T-helper 9 cell (primary cell): ENCODE measurements at places on chromosomes 5 and 9.

DNA sequence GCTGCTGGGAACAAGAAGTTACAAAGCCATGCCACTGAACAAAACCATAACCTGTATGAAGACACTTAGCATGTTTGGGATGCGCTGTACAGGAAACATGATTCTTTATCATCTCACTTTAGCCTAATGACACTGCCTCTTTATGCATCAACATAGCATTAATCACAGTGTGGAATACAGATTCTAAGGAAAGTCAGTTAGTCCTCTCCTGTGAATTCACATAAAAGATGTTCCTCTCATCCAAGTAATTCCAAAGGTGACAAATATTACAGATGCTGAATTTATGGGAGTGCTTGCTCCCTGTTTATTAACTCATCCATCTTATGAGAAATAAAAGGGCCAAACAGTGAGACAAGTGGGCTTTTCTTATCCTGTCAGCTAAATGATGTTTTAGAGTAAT, 1677.7 kb downstream of the EFNA5 start:
- DNase-seq, result no peak

- DNase-seq, result no peak
Observed at GRCh38 chr9:117987945-117988344, 283.7 kb downstream of the TLR4 start.

GRCh38 chr9:135379540-135380267, 99.9 kb upstream of the PPP1R26 start:
- DNase-seq, result no peak

DNA sequence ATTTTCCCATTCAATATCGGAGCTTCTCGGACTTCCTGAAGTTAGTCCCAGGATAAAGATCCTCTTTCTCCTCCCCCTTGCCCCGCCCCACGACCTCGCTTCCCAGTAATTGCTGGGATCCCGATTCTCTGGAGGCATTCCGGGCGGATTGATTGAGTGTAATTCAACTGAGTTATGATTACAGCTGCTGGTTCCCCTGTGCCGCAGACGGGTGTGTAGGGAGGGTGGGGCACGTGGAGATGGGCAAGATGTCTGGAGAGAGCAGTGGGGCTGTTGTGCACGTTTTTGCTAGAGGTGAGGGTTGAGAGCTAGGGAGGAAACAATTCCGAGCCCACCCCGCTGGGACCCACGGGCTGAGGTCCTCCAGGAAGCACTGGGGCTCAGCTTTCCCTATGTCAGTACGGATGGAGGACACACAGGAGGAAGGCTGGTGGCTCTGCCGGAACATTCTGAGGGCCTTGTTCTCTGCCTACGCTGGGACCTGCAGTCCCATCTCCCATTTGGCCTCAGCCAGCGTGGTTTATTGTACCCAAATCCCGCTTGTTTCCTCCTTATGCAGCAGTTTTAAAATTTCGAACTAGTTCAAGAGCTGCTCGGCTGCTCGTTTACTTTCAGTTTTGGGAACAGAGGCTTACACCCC, 2.4 kb upstream of the DMRT2 start:
- DNase-seq, result no peak

DNA sequence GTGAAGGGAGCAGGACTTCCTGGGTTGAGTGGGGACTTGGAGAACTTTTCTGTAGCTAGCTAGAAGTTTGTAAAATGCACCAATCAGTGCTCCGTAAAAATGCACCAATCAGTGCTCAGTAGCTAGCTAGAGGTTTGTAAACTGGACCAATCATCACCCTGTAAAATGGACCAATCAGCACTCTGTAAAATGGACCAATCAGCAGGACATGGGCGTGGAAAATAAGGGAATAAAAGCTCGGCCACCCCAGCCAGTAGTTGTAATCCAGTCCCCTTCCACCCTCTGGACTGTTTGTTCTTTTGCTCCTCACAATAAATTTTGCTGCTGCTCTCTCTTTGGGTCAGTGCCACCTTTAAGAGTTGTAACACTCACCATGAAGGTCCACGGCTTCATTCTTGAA, 29.5 kb downstream of the SPATA31C2 start:
- DNase-seq, result no peak

- DNase-seq, result no peak
Observed at GRCh38 chr9:96557921-96558320, 61.7 kb downstream of the CDC14B start.

DNA sequence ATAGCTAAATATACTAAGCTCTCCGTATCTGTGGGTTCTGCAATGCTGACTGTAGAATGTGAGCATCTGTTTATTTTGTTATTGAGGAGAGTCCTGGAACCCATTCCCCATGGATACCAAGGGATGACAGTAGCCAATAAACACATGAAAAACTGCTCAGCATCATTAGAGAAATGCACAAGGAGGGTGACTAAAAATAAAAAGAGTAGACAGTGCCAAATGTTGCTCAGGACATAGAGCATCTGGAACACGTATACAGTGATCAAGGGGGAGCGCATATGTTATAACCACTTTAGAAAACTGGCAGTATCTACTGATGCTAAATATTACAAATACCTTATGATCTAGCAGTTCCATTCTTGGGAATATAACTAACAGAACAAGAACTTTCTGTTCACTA, 31.0 kb downstream of the MARCHF6 start:
- DNase-seq, result no peak

GRCh38 chr9:116569111-116569510, 118.0 kb upstream of the TRIM32 start:
- DNase-seq, result no peak

DNA sequence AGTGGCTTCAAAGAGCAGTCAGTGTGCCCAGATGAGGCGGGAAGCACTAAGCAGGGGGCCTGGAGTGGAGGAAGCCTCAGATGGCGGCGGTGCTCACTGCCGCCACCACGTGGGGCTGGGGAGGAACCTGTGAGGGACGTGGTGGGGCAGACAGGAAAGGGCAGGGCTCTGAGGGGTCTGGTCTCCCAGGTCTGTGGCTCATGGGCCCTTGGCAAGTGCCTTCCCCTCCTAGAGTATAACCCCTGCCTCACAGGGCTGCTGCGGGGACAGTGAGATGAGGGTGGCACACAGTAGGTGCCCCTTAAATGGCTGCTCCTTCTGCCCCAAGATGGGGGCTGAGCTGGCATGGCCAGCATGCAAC, 26.6 kb downstream of the NR5A1 start:
- DNase-seq, result no peak

- no peak for DNase-seq
Observed at GRCh38 chr9:77903666-77904285, 127.8 kb downstream of the GNAQ start.

DNA sequence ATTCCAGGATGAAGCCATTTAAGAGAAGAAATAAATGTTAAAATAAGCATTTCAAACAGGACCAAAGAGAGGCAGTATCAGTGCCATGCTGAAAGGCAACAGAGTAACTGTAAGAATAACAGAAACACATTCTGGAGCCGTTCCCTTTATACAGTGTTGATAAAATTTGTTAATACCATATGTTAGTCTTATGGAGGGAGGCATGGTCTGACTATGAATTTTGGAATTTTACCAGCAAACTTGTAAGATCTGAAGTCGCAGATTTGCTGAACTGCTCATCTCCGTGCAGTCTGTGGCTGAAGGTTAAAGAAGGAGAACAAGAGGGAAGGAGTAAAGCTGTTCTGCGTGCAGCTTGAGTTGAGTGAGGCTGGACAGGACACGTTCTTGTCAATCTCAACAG, 508.4 kb downstream of the NFIB start:
- no peak for DNase-seq

DNA sequence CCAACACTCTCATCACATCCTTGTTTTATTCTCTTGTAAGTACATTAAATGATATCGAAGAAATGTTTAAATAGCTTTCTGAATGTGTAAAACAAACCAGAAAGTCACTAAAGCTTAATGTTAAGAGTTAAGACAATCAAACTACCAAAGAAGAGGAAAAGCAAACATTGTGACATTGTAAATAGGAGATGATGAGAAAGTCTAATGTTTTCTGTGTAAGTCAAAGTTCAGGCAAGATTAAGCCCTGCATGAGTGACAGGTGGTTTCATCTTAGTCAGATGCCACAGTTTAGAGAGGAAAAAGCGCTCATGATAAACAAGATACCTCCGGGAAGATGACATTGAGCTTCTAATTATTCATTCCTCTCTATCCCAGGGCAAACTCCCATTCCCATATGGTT, 50.9 kb upstream of the PHYKPL start:
- no peak for DNase-seq

DNA sequence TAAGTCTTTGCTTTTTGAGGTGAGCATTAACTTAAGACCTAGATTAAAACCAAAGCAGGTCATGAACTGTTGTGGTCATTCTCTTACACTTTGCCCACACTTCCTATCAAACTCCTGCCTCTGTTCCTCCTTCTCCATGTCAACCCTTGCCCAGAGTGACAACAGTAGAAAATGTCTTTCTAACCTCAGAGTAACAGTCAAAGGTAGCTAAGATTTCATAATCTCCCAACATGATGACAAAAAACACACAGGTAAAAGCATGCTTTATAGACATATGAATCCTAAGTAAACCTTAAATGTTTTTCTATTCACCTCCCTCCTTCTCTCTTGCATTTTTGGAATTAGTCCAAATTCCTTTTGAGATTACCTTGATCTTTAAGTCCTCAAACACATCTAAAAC, 422.3 kb downstream of the SPATA31D1 start:
- DNase-seq, result no peak
